Stimulated activated CD4-positive, alpha-beta T cell treated with anti-CD3 and anti-CD28 coated beads, TNF-alpha, amount 100 ng/mL, for 48 hours (primary cell): ENCODE measurements at places on chromosomes 5 and 9.

- no peak for DNase-seq
Measured at GRCh38 chr5:113179156-113179555, 202.6 kb downstream of the DCP2 start.

DNA sequence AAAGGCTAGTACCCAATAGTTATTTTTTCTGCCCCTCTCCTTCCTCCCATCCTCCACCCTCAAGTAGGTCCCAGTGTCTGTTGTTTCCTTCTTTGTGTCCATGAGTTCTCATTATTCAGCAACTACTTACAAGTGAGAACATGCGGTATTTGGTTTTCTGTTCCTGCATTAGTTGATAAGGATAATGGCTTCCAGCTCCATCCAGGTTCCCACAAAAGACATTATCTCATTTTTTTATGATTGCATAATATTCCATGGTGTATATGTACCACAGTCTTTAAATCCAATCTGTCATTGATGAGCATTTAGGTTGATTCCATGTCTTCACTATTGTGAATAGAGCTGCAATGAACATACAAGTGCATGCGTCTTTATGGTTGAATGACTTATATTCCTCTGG is 128.3 kb upstream of the ANKRD55 start:
- DNase-seq: no peak

DNA sequence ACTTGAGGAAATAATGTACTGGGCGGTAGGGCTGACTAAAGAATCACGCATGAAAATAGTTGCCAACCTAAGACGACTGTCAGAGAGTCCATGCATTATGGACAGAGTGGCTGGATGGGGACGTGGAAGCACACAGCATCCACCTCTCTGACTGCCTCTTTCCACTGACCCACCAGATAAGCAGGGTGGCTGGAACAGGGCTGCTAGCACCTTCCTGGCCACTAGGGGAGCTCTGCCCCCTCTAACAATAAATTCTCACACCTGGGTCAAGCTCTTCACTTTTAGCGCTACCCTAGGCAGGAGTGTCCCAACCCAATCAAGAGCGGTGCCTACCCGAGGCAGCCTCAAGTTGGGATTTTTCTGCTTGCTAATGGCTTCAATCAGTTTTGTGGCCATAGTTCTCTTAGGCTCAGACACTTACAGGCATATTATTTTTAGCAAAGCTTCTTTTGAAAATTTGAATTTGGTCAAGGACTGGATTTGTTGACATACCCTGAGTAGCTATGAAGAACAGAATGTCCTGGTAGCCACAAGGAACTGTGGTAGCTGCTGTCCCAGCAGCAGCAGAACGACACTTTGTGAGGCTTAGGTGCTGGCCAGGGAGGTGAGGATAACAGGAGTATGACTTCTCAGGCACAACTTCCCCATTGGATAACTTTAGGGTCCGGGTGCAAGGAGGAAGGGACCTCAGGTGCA is 6.9 kb upstream of the TPM2 start:
- DNase-seq: peak; percentile 26

- DNase-seq: no peak
Measured at GRCh38 chr5:27598576-27598975, 560.2 kb upstream of the CDH9 start.

DNA sequence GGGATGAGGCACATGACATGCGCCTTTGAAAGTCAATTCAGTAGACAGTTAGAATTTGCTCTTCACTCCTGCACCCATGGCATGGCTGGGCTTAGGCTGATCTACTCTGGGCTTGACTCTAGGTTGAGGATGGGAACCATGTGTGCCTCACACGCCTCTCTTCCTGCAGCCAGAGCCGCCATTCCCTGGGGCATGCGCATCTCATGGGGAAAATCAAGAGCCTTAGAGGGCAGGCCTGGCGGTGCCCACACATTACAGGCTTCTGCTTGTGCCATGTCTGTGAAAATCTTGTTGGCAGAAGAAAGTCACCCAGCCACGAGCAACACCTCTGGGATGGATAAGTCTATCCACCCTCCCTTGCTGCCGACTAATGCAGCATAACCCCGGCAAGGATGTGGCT is 808.5 kb downstream of the CDH9 start:
- no peak for DNase-seq

- no peak for DNase-seq
Measured at GRCh38 chr9:130426883-130427282, 17.9 kb upstream of the ASS1 start.

GRCh38 chr5:30279237-30279636 is 914.2 kb upstream of the CDH6 start:
- no peak for DNase-seq

- no peak for DNase-seq
Measured at GRCh38 chr5:163993126-163993525, 487.7 kb downstream of the MAT2B start.

- no peak for DNase-seq
Measured at GRCh38 chr5:53430618-53431252, 49.7 kb upstream of the FST start.

DNA sequence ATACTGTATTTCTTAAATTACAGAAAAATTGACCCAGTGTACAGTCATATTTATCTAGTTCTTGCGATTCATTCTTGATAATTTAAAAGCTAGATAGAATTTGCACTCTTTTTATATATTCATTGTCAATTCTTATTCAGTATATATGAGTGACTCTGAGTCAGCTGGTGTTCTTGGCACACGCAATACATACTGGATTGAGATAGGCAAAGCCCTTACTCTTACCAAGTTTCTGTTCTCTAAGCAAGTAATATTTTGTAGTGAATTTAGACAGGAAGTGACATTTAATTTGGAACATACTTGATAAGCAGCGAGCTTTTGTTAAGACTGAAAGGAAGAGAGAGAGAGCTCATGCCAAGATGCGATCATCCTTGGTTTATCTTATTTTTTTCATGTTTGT is 57.7 kb downstream of the GPBP1 start:
- no peak for DNase-seq

DNA sequence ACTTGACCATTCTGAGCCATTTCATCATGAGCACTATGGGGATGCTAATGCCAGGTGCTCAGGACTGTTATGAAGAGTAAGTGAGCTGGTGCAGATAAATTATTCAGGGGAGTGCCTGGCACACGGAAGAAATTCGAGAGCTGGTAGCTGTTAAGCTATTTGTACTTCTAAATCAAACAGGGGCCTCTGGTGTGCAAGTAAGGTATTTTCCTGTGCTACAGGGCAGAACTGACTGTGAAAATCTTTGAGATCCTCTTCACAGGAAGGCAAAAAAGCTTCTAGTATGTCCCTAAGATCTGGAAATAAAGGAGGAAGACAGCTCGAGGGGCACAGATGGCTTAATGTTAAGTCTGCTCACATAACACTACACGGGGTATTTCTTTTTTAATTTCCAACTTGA is 106.3 kb upstream of the SPOCK1 start:
- DNase-seq: no peak

- no peak for DNase-seq
Measured at GRCh38 chr9:105331160-105331559, 86.7 kb downstream of the SLC44A1 start.

DNA sequence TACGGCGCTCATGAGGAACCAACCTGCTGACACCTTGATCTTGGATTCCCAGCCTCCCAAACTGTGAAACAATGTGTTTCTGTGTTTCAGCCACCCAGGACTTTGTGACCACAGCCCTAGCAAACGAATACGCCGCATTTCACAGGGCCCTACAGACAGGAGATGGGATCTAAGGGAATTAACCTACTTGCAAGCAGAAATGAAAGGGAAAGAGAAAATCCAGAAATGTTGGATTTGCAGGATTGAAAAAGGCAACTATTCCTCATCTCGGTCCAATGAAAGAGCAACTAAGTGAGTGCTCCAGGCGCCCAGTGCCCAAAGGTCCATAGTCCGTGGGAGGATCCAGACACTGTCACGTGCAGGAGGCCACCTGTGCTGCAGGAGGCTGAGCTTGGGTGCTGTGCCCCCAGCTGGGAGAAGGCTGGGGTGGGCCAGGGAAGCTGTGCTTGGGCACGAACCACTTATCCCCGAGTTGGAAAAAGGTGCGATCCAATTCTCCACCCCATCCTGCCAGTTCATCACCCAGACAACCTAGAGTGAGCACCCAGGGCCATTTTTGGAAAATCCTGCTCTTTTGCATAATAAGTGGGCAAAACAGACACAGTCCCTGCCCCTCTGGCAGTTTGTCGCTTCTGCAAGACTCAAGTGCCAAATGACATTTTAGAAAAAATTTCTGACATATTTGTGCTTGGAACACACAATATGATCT is 177.9 kb downstream of the C9orf50 start:
- DNase-seq: no peak

- no peak for DNase-seq
Measured at GRCh38 chr5:18394443-18394804, 760.2 kb downstream of the TAF11L14 start.

- no peak for DNase-seq
Measured at GRCh38 chr9:129070696-129071525, 10.0 kb upstream of the DOLPP1 start.

- DNase-seq: no peak
Measured at GRCh38 chr5:116281309-116281708, 196.5 kb downstream of the COMMD10 start.

GRCh38 chr9:107208121-107208520 is 75.0 kb upstream of the RAD23B start:
- no peak for DNase-seq
